Stimulated activated CD8-positive, alpha-beta memory T cell treated with anti-CD3 and anti-CD28 coated beads, Interleukin-4, amount 100 ng/mL, for 4 hours (primary cell): ENCODE measurements at places on chromosomes 3 and 15.

DNA sequence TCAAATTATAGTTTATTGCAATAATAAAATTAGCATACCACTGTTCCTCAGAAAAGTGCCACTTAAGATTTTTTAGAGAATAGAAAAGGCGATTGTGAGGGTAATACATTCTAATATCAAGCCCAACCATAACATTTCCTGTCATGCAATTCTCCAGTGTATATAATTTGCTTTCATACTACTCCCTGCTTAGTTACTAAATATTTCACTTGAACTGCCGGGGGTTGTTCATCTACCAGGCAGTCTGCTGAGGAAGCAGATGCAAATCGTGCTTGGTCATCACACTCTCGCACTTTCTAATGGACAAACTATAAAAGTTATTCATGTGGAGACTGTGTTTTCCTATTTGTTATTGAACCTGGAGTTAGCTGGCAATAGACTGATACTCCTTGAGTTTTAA, 645.6 kb upstream of the CBLB start:
- DNase-seq = no peak

GRCh38 chr15:99925661-99926461, 192.6 kb upstream of the LYSMD4 start:
- DNase-seq = peak; percentile 34

DNA sequence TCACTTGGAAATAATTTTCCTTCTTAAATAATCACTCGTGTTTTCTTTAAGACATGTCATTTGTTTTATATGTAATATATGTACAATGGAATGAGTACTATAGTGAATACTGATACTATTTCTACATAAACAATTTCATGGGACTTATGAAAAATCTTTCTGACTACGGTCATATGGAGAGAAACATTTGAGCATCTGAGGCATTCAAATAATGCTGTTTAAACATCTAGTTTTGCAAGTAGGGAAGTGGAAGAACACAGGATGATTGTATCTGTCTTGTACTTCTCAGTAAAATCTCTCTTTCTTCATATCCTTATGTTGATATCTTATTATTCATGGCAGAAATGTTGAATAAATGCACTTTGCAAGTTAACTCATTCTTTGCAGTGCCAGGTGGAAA, 599.5 kb upstream of the KCNMB2 start:
- no peak for DNase-seq

DNA sequence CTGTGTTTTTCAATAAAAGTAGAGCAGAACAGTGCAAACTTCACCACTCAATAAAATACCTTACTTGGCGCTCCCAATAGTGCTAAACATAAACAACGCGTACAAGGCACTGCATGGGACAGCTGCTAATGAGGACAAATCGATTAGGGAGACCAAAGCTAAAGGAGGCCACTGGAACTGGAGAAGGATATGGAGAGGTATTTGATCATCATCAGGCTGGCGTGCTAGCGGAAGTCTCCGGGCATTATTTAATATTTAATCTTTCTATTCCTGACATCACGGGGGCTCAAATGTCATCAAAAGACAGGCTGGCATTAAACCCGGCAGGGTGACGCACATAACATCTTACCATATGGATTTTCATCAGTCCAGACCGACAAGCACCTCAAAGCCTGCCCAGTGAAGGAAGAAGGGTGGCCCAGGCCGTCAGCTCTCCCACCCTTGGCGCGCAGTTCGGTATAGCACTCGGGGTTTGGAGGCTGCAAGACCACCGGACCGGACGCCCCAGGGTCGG, 604 bp downstream of the CCPG1 start:
- no peak for DNase-seq

- no peak for DNase-seq
These were observed 37.7 kb upstream of the PLXNA1 start for GRCh38 chr3:126945171-126945721.

DNA sequence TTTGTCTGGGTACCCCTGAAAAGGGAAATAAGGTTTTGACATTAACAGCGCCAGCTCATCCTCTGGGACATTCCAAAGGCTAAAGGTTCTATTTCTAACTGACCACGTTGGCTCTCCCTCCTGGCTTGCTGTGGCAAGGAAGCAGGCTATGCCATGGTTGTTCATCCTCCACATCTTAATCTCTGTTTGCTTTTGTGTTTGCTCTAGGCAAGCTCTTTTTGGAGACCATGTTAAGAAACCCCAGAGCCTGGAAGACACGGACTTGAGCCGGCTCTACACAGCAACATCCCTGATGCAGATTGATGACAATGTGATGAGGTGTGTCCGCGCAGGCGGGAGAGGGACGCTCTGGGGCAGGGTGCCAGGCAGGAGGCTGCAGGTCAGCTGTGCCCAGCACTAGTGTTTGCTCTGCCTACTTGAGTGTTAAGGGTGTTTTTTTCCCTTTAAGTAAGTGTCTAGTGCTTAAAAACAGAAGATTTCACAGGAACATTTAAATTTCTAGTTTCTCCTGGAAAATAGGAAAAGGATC, 33.3 kb downstream of the RLBP1 start:
- no peak for DNase-seq

DNA sequence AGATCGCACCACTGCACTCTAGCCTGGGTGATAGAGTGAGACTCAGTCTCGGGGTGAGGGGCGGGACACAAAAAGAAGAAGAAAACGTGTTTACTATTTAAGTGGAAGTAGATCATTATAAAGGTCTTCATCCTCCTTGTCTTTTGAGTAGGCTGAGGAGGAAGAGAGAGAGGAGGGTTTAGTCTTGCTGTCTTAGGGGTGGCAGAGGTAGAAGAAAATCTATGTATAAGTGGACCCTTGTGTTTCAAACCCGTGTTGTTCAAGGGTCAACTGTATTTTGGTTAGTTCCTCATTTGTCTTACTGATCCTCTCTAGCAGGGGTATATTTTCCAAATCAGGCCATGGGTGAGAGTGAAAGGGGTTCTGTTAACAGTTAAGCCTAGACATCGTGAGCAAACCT, 40.1 kb downstream of the TRIM71 start:
- DNase-seq = no peak

DNA sequence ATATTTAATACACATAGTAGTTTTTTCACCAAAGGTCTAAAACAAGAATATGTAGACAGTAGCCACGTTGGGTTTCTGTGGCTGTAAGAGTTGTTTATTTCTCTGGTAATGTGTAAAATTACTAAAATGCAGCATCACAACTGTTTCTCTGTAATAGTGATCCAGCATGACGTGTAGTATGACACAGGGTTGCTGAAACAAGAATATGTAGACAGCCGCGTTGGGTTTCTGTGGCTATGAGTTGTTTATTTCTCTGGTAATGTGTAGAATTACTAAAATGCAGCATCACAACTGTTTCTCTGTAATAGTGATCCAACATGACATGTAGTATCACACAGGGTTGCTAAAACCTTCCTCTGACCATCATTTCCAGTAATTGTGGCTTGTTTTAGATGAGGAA, 153.6 kb upstream of the ZNF717 start:
- DNase-seq = no peak
